ENCODE measurements at places on chromosomes 5 and 9.
A peak's percentile ranks its signal among the peaks of the same experiment; 100 is the strongest.

GRCh38 chr9:134317400-134317789, 8.9 kb upstream of the RXRA start:
- no peak for DNase-seq

DNA sequence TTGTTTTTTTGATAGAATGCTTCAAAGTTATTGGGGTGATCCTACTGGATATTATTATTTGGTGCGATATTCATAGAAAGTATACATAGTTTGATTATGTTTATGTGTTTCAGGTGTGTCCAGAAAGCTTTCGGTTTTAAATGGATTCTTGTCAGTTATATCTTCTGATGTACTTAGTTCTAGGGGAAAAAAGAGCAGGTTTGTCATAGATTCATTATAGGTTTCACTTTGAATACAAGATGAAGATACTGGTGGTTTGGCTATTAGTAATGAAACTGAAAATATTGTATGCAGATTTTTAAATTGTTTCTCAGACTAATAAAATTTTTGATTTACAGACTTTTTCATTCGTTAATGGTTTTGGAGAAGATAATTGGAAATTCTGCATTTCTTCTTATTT, 98.9 kb downstream of the MAN2A1 start:
- DNase-seq, result peak; percentile 4

DNA sequence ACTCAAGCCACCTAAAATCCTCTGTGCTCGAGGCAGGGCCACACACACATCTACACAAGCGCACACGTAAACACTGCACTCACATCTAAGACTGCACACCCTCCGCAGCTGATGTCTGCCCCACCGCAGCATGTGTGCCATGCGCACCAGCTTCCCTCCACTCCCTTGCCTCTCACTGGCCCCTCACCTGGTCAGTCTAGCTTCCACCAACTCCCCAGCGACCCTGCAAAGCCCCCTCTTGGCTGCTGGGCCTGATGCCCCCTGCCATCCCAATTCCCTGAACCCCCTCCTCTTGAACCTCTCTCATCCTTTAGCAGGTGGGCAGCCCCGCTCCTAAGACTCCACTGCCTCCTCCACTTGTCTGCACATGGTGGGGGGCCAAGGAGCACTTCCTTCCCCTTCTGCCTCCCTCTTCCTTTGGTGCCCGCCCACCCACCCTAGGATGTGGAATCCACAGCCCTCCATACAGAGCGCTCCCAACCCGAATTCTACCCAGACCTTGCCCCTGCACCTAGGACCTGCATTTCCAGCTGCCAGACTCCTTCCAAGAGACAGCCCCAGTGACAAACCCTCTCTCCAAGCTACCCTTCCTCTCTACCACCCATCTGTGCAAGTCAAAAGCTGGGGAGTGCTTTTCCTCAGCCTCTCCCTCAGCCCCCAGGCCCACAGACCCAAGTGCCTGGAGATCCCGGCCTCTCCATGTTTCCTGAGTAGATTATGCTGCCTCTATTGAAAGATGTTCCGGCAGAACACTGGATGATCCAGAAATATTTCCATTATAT, 23.9 kb downstream of the ADAMTS2 start:
- DNase-seq, result no peak

DNA sequence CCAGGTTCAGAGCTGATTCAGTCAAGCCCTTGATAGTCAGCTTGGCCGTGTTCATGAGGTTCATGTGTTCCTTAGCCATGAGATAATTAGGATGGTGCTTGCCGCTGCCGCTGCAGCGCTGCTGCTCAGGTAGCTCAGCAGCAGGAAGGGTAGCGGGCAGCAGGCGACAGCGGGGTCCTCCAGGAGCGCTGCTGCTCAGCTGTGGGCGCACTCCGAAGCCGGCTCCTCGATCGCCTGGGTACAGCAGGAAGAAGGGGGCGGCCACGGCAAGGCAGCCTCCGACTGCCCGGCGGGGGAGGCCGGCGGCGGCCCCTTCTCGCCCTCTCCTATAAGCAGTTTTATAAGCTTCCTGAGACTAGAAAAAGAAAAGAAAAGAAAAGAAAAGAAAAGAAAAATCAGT, 1253.6 kb downstream of the EFNA5 start:
- DNase-seq, result no peak

DNA sequence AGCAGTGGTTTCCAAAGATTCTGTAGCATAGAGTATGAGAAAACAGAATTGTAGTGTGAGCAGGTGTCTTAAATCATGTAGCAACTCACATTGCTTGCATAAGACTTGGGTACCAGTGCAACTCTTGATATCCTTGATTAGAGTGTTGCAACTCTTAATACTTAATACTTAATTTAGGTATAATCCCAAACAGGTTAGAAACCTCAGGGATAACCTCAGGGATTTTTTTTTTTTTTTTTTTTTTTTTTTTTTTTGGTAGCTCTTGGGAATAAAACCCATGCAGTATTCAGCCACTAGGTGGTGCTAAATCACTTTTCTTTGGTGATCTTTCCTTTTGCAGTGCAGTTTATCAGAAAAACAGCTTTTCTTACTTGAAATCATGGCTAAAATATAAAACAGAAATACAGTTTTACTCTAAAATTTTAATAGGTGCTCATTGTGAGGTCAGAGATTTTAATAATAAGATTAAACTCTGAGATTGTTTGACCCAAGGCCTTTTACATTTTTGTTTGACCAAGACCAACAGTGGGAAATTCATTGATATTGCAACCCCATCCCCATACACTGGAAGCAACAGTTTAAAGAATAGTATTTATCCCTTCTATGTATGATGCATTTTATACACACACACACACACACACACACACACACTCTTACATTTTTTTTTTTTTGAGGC, 55.3 kb downstream of the ERAP1 start:
- peak; percentile 30 for DNase-seq

DNA sequence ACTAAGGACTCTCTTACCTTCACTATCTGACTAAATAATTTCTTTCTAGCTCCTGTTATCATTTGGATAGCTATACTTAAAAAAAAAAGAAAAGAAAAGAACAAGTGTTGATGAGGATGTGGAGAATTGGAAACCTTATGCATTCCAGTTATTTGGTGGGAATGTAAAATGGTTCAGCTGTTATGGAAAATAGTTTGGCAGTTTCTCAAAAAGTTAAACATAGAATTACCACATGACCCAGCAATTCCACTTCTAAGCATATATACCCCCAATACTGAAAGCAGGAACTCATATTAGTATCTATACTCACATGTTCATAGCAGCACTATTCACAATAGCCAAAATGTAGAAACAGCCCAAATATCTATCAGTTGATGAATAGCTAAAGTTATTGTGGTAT, 61.1 kb downstream of the GNA14 start:
- no peak for DNase-seq

DNA sequence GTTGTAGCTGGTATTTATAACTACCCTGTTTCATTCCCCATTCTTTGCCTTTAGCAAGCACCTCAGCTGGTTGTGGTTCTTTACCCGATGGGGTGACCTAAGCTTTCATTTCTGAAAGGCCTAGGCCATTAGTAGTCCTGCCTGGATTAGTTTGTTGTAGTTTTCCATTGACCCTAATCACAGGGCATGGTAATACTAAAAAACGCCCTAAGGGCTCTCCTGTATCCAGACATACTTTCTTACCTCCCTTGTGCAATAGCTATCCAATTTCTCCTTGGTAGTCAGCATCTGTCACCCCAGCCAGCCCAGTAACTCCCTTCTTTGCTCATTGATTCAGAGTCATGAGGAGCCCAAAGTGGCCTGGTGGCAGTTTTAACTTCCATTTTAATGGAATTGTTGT, 24.0 kb downstream of the TMOD1 start:
- no peak for DNase-seq

DNA sequence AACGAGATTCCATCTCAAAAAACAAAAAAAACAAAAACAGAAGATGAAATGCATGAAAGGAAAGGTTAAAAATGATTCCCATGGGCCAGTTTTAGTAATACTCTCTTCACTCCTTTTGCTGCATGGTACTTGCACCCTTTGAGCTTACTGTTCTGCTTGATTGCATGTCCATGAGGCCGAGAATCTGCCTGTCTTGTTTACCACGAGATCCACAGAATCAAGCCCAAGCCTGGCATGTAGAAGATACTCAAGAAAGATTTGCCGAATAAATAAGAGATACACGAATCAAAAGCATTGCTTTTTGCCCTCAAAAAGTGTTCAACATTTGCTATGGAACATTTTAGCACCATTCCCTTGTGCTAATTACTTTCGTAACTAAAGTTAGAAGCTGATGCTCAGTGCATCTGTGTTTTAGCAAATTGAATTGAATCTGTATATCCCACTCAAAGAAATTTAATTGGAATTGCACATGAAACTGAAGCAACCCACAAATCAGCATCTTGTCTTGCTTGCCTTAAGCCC, 1.1 kb downstream of the FAXDC2 start:
- no peak for DNase-seq

GRCh38 chr5:22306011-22306410, 547.1 kb downstream of the CDH12 start:
- no peak for DNase-seq

- DNase-seq, result no peak
Observed at GRCh38 chr9:33180526-33181184, 13.5 kb upstream of the B4GALT1 start.

GRCh38 chr5:4511996-4512656, 628.0 kb upstream of the ADAMTS16 start:
- DNase-seq, result no peak

DNA sequence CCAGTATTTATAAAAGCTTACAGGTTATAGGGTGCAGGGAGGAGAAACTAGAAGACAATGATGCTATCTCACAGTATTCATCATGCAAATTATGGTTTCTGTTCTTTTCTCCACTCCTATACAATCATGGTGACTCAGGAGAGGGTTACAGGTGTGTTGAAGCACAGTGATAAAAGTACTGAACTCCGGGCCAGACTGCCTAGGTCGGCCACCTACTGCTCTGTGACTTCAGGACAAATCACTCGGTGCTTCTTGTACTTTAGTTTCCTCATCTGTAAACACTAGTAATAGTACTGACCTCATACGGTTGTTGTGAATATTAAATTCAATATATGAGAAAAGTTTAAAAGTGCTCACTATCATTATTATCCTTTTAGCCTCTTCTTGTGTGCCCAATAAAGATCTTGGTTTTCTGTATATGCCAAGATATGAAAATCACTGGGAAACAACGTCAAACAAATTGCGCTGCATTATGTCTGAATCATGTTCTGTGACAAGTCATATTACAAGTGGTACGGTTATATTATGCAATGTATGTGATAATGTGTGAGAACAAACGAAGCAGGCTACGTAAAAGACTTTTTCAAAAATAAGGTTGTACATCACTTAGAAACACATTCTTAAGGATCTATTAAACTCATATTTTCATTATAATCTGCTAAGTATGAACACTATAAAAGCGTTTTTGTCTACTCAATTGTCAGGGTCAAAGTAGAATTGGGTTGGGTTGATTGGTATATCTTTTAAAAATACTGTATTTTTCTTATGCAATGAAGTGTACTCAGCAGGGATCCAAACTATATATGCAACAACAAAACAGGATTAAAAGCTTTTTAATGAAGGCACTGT, 153.3 kb downstream of the EFNA5 start:
- DNase-seq, result no peak

GRCh38 chr9:24381205-24381604, 164.5 kb downstream of the IZUMO3 start:
- no peak for DNase-seq

- DNase-seq, result no peak
Observed at GRCh38 chr9:114307899-114308267, 15.0 kb upstream of the ORM1 start.

- DNase-seq, result no peak
Observed at GRCh38 chr5:124283031-124283430, 463.4 kb downstream of the ZNF608 start.

DNA sequence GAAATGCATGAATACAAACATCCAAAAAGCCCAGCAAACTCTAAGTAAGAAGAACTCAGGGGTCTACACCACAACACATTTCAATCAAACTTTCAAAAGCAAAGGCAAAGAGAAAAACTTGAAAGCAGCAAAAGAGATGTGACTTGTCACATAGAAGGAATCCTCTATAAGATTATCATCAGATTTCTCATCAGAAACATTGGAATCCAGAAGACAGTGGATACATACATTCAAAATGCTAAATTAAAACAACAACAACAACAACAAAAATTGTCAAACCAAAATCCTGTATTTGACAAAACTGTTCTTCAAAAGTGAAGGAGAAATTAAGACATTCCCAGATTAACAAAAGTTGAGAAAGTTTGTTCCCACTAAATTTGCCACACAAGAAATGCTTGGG, 362.7 kb downstream of the ZNF608 start:
- no peak for DNase-seq

DNA sequence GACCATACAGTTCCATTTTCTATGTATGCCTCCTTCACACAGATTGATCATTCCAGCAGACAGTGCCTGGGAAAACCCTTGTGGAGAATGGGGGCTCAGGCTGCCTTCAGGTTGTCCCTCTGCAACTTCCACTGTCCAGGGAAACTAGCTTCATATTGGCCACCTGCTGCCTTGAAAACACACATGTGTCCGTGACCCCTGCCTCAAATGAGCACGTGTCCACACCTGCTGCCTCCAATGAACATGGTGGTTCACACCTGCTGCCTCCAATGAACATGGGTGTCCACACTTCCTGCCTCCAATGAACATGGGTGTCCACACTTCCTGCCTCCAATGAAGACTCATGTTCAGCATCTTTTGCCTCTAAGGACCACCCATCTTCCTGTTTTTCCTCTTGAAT, 185.4 kb upstream of the ADCY2 start:
- DNase-seq, result no peak

DNA sequence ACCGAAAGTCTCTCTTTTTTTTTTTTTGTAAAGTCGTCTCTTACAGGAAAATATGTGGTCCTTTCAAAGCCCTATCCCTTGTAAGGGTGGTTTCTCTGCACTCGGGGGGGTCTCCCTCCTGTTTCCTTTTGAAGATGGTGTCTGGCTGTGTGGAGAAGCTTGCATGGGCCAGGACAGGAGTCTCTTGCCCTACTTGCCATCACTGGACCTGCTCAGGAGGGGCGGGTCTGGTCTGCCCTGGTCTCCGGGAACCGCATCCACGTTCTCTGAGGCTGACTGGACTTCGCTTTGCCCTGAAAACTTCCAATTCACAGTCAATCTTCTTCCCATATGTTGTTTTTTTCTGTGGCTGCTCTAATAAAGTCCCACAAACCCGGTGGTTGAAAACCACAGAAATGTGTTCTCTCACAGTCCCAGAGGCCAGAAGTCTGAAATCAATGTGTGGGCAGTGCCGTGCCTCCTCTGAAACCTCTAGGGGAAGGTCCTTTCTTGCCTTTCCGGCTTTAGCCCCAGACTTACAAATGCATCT, 92.9 kb upstream of the IER5L start:
- peak; percentile 70 for DNase-seq

- peak; percentile 32 for DNase-seq
Observed at GRCh38 chr5:132525299-132525724, 18.0 kb downstream of the IL5 start.

- no peak for DNase-seq
Observed at GRCh38 chr9:37925786-37926736, 22.1 kb upstream of the SLC25A51 start.

GRCh38 chr5:1356873-1357787, 12.2 kb upstream of the CLPTM1L start:
- no peak for DNase-seq
